CD4-positive, alpha-beta T cell treated with Interleukin-15 for 1 hour (primary cell): ENCODE measurements at places on chromosomes 13 and 19.

- DNase-seq = no peak
These were observed 374.5 kb upstream of the NBEA start for GRCh38 chr13:34567597-34567996.

- no peak for DNase-seq
These were observed 492.4 kb downstream of the EFNB2 start for GRCh38 chr13:106042996-106043581.

DNA sequence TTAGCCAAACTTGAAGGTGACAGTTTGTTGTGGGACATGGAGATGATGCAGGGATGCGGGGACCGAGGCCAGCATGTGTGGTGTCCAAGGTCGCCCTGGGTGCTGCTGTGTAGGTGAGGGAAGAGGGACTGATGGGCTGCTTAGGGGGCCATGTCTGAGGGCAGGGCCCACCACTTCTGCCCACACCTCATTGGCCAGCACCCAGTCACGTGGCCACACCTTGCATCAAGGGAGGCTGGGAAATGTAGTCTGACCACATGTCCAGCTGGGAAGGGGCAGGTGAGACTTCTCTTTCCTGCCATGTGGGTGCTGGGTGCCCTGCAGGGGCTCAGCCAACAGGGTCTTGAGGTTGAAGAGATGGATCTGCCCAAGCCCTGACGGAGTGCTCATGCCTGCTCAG is 88.9 kb downstream of the KDM4B start:
- DNase-seq = no peak

- no peak for DNase-seq
These were observed 46.4 kb downstream of the SOX1 start for GRCh38 chr13:112113348-112113747.

DNA sequence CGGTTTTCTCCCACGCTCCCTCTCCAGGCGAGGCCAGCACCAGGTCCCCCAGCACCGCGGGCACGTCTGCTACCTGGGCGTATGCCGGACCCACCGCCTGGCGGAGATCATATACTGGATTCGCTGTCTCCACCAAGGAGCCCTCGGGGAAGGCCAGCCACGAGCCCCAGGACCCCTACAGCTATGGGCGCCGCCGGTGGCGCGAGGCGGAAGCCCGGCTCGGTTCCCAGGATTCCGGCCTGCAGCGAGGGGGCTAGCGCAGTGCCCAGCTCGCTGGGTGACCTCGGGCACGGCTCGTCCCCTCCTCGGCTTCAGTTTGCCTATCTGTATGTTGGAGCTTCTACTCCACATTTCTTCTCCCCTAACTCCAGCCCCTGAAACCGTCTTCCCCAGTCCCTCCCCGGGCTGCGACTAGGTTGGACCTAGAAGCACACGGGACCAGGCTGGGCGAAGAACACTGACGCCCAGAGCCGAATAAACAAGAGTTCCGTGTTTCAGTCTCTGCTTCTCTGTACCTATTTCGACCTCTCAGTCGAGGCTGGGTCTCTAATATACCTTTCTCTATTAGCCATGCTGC is 749 bp upstream of the CPT1C start:
- no peak for DNase-seq

DNA sequence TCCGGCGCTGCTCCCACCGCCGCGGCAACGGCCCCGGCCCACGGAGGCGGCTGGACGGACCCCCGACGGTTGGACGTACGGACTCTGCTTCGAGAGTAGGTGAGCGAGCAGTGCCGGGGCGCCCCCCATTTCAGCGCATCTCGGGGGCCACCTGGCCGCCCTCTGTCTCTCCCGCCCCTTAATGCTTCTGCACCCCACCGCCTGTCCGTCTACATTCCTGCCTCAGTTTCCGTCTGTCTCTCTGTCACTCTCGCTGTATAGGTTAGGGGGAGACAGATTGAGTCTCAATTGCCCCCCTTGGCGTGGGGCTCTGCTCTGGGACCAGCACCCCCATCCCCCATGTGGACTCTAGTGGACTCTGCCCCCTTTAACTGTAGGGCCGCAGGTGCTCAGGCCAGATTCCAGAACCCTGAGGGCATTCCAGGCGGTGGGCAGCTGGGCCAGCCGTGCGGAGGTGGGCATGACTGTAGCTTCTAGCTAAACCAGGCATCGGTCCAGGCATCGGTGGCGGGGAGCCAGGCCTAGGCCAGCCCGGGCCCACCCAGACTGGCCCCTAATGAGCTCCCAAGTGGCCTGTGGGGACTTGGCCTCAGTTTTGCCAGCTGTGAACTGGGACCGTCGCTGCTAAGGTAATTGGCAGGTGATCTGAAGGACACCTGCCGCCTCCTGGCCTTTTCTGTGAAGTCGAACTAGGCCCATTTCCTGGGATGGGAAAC is 373 bp downstream of the TNFAIP8L1 start:
- DNase-seq = no peak

DNA sequence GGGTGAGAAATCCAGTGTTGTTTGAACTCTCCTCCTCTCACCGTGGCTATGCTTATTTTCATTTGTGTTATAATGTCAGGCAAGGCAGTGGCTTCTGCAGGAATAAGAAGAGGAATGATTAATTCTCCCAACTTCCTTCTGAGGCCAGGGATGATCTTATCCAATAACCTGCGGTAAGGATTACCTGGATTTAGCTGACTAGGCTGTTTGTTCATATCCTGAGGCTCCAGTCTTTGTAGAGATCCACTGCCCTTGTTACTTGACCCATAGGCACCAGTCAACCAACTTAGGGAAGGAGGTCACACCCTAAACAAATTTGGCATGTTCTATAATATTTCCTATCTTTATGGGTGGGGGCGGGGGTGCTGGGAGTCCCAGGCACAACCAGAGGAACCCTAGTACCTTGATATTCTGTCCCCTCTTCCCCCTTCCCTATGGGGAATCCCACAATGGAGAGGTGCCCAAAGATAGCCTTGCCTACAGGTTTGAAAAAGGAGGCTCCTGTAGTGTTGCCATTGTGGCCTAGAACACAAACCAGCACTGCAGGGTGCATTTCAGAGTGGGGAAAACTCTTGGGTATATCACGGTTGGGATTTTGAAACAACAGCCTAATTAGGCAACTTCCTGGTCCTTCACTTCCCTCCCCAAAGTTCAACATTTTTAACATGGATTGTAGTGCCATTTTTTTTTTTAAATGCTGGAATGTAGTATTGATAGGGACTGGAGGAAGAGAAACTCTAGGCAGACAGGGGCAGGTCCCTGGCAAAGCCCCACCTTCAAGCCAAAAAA is 977.5 kb upstream of the SPRY2 start:
- no peak for DNase-seq

DNA sequence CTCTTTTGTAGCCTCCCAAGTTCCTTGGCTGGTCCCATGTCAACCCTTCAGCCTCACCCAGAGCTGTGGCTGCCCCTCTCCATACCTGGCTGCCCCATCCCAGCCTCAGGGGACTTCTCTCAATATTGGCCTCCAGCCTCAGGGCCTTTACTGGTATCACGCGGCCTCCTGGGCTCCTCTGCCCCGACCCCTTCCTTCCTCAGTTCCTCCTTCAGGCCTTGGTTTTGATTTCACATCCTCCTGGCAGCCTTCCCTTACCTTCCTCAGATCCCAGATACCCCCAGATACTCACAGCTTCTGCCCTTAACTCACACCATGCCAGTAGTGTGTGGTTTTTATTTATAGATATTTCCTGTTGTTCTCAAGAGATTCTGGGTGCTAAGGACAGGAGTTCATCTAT is 12.8 kb upstream of the SCN1B start:
- no peak for DNase-seq

DNA sequence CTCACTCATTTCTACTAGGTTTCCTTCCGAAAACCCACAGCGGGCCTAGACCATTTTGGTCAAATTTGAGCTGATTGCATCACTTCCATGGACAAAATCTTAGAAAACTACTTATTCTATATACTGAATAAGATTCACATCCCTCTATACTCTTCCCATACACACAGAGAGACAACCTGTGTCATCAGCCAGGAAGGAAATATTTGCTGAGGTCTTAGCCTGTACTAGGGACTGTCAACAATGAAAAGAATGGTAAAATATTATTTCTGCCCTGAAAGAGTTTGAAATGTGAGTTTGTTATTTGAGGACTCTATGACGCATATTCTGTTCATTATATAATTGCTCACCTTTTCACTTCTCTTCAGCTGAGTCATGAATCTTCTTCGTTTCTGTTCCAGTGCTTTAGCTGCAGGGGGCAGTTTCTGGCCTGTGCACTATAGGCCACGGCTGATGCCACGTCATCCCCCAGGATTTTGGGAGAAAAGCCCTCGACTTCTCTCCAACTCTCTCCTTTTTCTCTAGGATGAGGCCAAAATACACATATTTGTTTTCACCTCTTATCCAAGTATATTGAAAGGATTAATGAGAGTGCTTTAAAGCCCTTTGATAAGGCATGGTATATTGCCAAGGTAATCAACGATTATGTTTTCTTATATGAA is 47.7 kb downstream of the GSX1 start:
- DNase-seq = no peak

- no peak for DNase-seq
These were observed 963.4 kb downstream of the PCDH9 start for GRCh38 chr13:66266761-66267160.

DNA sequence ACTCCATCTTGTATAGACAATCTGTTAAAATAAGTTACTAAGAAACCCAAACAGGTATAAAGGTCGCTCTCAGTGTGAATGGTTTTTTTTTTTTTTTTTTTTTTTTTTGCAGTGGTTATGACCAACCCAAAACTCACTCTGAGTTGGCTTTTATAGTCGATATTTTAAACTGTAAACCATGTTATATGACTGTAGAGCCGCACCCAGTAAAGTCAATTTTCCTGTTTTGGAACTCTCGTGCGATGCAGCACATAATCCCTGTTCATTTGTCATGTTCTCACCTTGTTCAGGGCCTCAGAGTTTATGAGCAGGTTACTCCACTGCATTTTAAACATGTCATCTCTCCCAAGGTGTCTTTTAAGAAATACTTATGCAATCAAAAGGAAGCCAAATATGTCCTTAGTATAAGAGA is 112.5 kb downstream of the KLF5 start:
- no peak for DNase-seq

GRCh38 chr19:2544576-2545415 is 68.9 kb downstream of the GADD45B start:
- no peak for DNase-seq

GRCh38 chr19:56917529-56917928 is 77.0 kb upstream of the PEG3 start:
- DNase-seq = no peak

DNA sequence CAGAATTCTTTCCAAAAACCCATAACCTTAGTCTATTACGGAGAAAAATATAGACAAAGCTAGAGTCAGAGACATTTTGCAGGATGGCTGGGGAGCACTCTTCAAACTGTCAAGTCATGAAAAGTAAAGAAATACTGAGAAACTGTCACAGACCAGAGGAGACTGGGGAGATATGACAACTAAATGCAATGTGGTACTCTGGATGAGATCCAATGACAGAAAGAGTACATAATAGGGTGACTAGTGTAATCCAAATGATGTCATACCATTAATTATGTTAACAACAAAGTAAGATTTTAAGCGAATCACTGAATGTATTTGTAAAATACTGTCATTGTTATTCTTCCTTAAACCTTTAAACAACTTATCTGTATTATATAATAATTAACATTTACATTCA is 393.8 kb downstream of the LIG4 start:
- no peak for DNase-seq

DNA sequence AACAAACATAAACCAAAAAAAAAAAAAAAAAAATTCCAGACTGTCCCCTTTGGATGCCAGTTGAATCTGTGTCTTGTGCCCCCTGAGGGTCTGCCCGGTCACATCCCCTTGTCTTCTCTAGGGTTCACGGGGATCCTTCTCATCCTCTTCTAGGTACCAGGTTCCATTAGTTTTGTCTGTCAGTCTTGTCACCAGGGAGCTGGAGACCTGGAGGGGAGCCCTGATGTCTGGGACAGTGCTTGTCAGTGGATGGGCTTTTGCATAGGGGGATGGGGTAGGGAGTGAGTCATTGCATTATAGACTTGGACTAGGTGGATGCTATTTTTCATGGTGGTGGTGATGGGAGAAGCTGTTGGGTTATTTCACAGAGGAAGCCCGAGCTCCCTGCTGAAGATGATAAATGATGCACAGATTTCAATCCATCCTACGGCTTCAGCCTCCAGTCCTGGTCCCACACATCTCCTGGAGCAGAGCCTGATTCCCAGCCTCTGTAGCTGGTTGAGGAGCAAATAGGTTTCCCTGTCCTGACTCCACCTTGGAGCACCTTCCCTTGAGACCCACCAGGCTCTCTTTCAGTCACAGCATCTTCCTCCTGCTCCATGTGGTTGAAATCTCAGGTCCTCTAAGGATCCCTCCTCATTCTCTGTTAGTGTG is 26.0 kb downstream of the WTIP start:
- DNase-seq = no peak

- no peak for DNase-seq
These were observed 349.0 kb downstream of the EFNB2 start for GRCh38 chr13:106186366-106187030.

DNA sequence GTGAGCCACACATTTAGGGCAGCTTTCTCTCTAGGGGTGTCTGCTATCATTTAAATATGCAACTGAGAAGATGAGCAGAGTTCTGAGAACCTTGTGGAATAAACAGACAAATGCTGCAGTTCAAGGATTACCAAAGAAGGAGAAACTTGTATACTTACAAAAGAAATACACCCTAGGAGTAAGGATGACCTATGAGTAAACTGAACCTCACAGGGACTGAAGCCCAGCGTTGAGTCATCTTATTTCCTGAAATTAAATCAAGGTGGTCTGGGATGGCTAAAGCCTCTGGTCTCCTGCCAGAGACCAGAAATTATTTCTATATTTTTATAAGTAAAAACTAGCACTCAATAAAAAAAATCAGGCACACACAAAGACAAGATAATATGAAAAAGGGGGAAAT is 40.1 kb downstream of the FAM216B start:
- DNase-seq = no peak

DNA sequence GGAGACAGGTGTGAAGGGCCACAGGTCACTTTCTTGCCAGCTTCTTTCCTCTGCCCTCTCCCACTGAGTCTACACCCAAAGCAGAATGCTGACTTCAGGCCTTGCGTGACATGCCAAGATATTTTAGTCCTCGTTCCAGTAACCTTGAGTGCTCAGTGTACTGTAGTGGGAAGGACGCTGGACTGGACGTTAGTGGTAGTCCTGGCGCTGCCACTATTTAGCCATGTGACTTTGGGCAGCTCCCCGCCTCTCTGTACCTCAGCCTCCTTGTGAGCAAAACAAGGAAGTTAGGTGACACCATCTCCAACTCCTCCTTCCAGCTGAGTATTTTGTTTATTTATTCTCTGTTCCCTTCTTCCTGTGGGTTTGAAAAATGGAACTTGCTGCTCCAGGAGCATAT is 86.1 kb downstream of the FRY start:
- peak; percentile 20 for DNase-seq

GRCh38 chr13:94056362-94056990 is 423.0 kb downstream of the DCT start:
- DNase-seq = no peak

DNA sequence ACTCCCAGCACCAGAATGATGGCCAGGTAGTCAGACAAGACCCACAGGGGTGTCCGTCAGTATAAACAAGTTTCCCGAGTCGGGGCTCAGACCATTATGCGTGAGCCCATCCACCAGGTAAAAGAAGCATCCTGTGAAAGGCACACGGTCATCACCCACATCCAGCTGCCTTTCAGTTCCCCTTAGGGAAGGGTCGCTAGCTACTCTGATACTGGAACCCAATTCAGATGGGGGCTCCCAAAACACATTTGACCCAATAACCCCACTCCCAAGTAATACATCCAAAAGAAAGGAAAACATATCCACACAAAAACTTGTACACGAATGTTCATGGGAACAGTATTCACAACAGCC is 66.8 kb downstream of the STK24 start:
- no peak for DNase-seq

- DNase-seq = no peak
These were observed 21.5 kb upstream of the FOSB start for GRCh38 chr19:45446295-45446694.
